T-cell (primary cell): ENCODE measurements at places on chromosomes 16 and 17.

DNA sequence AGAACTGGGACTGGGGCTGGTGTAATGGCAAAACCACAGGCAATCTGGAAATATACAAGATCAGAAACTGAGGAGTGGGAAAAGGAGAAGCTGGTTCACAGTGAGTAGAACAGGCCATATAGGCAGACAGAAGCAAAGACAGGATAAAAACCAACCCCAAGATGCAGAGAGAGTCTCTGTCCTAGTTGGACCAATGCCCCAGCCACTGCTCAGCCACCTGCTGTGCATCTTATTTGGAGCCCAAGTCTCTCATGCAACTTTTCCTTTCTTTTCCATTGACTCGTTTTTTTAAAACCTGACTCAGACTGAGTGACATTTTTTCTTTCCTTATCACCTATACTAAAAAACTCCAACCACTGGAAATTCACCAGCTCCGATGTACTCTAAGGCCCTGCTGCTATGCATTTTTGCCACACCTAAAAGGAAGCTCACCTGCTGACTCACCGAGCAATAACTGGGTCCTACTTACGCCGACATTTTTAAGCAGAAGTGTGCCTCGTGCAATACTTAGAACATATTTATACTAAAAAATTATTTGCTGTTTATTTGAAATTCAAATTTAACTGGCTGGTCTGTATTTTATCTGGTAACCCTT lies 100.8 kb upstream of the XYLT1 start:
- no peak for DNase-seq

DNA sequence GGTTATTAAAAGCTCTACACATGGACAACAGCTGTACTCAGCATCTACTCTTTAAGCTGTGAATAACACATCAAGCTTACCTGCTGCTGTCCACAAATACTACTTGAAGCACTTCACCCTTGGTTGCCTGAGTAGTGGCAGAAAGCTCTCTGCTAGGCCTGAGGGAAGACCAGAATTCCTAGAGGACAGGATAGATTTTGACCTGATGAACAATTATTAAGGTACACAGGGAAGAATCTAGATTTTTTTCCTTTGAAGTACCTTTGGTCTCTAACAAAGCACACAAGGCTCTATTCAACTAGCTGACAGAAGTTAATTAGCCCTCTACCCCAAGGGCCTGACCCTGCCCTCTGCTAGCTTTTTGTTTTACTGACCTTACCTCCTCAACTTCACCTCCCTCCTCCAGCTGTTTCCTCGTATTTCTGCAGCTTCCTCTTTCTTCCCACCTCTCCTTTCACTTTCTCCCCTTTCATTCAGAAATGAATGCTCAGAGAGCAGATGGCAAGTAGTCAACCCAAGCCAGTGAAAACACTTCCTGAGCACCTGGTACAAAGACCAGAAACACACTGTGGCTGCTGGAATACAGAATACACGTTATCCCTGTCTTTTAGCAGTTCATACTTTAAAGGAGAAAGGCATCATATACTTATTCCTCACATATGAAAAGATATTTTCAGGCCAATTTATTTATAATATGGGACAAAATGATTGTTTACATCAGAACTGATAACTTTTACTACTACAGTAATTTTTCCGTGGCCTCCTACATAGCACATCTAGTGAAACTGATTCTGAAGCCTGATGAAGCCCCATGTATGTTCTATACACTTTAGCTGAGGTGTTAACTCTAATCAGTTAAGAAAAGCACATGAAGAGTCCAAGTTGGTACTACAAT lies 5.7 kb upstream of the VEZF1 start:
- DNase-seq: no peak

- no peak for DNase-seq
These were observed 33.3 kb upstream of the MGAT5B start for GRCh38 chr17:76834870-76835269.

GRCh38 chr16:14529010-14529669 lies 100.9 kb downstream of the PARN start:
- peak; percentile 41 for DNase-seq

GRCh38 chr16:5634666-5635180 lies 537.1 kb upstream of the EEF2KMT start:
- DNase-seq: no peak

GRCh38 chr16:46832757-46833459 lies 1.9 kb upstream of the C16orf87 start:
- DNase-seq: no peak
